Fibroblast of lung (primary cell): ENCODE measurements at places on chromosomes 2 and 18. TPM values are rescaled to one million over a fixed set of nuclear protein-coding genes. Genes with fewer than 3 reads are reported as not detected.

DNA sequence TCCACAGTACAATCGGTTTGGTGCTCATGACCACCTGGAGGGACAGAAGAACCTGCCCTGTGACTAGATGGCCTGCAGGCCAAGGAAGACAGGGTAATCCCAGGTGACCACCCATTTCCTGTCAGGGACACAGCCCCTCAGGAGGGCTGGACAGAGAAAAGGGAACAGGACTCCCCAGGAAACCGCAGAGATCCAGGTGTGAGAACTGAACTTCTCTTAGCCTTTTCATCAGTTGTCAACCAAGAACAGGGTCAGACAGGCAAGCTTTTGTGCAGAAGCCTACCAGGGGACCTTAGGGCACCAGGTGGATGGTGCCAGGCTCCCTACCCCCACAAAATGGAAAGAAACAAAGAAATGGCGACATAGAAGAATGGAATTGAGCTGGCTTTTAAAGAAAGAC, 132.3 kb downstream of the HDAC4 start:
- no peak for DNase-seq

DNA sequence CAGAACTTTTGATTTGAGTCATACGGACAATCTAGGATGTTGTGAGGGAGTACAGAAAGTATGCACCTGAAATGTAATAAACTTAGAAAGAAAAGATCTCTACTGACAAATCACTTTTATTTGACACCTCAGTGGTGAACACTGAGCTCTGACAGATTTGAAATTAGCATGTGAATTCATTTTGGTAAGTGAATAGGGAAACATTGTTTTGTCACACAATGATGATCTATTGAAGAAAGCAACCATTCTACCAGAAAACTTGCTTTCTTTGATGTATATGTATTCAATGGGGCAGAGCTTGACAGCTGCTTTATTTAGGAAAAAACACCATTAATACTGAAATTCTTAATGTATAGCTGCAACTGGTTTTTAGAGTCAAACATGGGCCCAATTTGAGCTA, 500.5 kb downstream of the CCDC85A start:
- DNase-seq, result no peak

GRCh38 chr2:174121175-174121574, 127.2 kb downstream of the OLA1 start:
- no peak for DNase-seq

- no peak for DNase-seq
These were observed 1396.2 kb upstream of the PIK3C3 start for GRCh38 chr18:40558706-40559392.

DNA sequence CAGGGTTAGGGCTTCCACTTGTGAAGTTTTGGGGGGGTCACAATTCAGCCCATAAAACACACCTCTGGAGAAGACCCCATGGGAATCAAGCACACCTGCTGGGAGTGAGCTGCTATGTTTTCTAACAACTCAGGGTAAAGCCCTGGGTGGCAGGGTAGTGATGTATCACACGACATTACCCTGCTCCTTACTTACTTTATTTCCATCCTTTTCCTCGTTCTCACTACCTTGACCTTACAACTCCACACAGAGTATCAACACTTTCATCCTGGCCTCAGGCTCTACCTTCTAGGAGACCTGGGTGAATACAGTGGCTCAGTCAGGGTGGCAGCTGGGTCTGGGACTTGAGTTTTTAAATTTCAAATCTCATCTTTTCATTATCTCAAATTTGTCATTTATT, 290.3 kb downstream of the CYRIA start:
- DNase-seq, result no peak

DNA sequence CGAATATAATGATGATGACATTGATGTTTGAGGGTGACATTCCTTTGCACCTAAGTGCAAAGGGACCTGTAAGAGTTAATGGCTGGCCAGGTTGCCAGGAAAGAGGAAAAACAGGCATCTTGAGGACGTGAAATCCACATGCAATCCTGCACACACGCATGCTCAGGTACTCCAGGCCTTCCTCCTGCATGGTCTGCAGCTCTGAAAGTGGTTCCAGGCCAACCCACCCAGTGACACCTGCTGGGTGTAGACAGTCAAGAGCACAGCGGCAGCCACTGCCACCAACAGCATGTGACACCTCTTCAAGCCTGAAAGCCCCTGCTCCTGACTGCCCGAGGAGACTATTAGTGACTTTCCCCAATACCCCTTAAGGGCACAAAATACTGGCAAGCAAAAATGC, 101.6 kb downstream of the PIEZO2 start:
- DNase-seq, result no peak

DNA sequence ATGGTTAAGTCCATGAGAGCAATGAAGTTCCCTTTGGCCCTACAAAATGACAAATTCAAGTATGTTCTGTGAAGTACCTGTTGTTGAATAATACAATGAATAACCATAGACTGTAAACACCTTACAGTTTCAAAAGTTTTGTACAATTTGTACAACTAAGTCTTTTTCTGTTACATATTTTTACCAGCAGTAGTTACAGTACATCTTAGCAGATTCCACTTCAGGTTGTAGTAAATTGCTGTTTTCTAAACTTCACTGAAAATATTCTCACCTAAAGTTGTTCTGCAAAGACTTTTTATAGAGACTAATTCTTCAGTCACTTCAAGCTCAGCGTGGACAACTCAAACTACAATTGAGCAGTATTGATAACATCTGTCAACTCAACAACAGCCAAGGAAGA, 28.7 kb downstream of the LNPK start:
- DNase-seq, result no peak

DNA sequence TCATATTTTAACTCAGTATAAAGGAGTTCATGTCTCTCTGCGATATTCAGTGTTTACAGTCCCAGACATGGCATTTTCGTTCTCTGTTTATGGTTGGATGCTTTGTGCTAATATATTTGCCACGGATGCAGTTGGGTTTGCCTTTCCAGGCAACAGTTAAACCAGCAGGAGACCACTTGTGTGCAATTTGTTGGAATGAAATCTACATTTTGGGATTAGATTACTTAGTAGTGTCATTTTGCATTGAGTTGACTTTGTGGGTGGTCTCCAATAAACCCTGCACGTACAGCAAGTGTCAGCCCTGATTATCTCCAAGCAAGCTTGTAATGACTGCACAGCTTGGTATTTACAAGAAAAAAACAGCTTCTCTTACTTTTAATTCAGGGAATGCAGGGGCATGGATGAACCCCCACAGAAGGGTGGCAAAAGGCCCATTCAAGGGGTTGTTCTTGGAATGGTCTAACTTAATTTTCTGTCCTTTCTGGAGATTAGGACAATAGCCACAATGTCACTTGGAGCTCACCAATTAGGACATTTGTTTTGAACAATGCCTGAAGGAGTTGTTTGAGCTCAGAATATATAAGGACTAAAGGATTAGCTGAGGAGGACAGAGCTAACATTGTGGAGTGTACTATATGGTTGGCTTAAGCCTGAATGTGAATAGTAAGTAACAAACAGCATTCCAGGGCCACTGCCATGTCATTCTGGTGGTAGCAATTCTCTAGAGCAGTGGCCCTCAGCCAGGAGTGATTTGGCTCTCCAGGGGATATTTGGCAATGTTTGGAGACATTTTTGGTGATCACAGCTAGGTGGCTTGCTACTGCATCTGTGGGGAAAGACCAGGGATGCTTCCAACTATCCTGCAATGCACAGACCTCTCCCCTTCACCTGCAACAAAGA, 121.5 kb downstream of the SLC4A3 start:
- no peak for DNase-seq

DNA sequence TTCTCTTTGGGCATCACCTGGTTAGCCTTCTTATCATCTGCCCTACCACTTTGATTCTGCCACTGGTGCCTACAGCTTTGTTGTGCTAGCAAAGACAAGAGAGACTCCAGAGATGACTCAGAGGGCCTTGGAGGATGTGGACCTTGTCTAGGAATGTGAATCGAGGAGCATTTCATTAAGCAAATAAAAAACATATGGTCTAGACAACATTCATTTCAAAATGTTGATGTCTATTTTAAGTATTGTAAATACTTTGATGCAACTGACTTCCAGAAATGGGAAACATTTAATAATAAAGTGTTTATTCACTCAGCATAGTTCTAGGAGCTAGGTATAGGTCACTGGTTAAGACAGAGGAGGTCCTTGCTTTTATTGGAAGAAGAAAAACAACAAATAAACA, 195.5 kb downstream of the CDCA7 start:
- peak; percentile 39 for DNase-seq

DNA sequence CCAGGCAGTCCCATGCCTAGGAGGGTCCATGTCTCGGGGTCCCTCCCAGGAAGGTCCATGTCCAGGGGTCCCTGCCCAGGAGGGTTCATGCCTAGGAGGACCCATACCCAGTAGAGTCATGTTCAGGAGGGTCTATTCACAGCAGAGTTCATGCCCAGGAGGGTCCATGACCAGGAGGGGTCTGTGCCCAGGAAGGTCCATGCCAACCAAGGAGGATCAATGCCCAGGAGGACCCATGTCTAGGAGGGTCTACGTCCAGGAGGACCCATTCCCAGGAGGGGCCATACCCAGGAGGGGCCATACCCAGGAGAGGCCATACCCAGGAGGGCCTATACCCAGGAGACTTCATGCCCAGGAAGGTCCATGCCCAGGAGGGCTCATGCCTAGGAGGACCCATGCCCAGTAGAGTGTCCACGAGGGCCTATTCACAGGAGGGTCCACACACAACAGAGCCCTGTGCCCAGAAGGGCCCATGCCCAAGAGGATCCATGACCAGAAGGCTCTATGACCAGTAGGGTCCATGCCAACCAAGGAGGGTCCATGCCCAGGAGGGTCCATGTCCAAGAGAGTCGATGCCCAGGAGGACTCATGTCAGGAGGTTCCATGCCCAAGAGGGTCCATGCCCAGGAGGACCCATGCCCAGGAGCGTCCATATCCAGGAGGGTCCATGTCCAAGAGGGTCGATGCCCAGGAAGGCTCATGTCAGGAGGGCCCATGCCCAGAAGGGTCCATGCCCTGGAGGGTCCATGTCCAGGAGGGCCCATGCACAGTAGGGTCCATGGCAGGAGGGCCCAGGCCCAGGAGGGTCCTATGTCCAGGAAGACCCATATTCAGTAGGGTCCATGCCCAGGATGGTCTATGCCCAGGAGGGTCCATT, 10.1 kb downstream of the GPR35 start:
- DNase-seq, result no peak

- DNase-seq, result peak; percentile 1
These were observed 334.0 kb downstream of the TRIB2 start for GRCh38 chr2:13050764-13051163.

GRCh38 chr2:227462972-227463931, 8.7 kb upstream of the AGFG1 start:
- DNase-seq, result no peak

DNA sequence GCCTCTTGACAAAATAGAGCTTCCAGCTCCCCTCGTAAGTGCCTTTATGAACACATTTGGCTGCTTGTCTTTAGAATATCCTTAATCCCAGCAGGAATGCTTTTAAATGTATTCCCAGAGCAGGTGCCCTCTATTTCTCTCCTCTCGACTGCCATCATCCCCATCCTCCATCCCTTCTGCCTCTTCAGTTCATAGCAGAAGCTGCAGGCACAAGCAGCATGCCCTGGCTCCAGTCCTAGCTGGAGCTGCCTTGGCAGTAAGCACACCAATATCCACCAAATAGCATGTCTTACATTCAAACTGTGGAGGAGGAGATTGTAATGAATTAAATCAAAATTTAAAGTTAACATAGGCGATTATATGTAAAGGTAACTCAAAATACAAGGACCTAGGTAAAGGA, 891.3 kb upstream of the SLC39A10 start:
- no peak for DNase-seq

DNA sequence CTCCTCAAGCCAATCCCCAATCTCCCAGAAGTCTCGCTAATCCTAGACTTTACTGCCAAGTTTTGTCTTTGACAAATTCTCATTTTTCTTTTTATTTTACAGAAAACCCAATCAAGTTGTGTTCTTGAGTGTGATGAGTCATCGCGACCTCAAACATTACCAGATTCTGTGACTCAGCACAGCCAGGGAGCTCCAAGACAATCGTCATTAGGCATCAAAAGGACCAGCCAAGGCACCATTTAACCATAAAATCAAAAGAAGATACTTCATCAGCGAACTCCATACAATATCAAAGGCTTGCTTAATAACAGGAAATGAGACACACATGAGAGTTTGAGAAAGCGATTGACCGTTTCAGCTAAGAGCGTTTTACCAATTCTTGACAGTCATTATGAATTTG, 146.2 kb upstream of the AGAP1 start:
- DNase-seq, result peak; percentile 94

GRCh38 chr18:74567822-74568221, 29.8 kb upstream of the ZNF407 start:
- DNase-seq, result no peak

DNA sequence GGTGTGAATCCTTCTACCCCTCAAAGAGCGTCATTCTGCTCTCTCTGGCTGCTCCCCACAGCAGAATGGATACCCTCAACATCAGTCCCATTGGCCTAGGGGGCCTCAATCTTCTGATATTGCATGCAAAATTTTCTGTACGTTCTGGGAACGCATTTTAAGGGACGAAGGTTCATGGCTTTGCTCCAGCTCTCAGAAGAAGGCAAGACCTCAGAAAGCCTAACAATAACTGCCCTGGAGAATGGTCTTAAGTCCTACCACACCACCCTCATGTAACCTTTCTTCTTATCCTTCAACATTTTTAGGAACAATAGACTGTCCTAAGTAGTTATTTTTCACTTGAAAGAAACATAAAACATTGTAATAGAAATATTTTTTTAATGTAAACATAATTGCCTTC, 212.6 kb downstream of the PRKCE start:
- DNase-seq, result no peak

- DNase-seq, result no peak
These were observed 205.7 kb downstream of the BCL11A start for GRCh38 chr2:60347781-60348180.

- no peak for DNase-seq
These were observed 5.2 kb downstream of the GNLY start for GRCh38 chr2:85699325-85699724.

- DNase-seq, result no peak
These were observed 71.5 kb downstream of the TMEM247 start for GRCh38 chr2:46550686-46551404.

DNA sequence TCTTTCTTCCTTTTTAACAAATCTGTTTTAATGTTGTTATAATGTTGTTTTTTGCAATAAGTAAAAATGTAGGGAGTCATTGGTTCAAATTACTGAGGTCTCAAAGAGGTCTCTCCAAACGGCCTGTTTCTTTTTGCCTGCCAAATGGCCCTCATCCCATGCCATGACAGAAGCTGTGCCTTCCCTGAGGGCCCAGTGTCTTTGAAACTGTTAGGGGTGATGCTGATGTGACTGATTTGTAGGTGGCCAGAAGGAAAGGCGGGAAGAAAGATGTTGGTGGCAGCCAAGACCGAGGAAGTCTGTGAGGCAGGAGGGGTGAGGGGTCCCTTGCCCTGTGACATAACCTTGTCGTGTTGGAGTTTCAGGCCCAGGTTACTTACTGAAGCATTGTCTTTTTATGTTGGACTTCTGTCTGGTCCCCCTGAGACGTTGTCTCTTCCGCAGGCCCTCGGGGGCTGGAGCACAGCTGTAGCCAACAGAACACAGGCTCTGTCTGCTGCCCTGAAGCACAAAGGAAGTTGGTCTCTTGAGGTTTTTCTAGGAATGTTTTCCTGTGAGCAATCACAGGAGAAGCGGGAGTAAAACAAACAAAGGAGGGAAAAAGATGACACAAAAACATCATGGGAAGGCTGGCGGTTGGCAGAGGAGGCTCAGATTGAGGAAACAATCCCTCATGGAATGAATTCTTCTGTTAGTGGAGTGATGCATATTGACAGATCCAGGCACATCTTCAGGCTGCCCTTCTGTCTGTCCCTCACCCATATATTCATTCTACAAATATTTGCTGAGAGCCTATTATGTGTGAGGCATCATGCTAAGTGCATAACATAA, 4.9 kb upstream of the ST3GAL5 start:
- peak; percentile 91 for DNase-seq

- DNase-seq, result no peak
These were observed 993.9 kb upstream of the POU3F3 start for GRCh38 chr2:103860016-103860415.

The CSRNP3 gene
- 0.66 and 0.77 TPM in 2 replicates for total RNA-seq

The POTEI gene
- total RNA-seq, result not detected in 2 replicates

The PTPN2 gene
- total RNA-seq, result 23.6 and 24.1 TPM in 2 replicates
